Cardiac muscle cell (in vitro differentiated cells and primary cell): ENCODE measurements at places on chromosomes 1 and 21. TPM values are rescaled to one million over a fixed set of nuclear protein-coding genes. Genes with fewer than 3 reads are reported as not detected.

DNA sequence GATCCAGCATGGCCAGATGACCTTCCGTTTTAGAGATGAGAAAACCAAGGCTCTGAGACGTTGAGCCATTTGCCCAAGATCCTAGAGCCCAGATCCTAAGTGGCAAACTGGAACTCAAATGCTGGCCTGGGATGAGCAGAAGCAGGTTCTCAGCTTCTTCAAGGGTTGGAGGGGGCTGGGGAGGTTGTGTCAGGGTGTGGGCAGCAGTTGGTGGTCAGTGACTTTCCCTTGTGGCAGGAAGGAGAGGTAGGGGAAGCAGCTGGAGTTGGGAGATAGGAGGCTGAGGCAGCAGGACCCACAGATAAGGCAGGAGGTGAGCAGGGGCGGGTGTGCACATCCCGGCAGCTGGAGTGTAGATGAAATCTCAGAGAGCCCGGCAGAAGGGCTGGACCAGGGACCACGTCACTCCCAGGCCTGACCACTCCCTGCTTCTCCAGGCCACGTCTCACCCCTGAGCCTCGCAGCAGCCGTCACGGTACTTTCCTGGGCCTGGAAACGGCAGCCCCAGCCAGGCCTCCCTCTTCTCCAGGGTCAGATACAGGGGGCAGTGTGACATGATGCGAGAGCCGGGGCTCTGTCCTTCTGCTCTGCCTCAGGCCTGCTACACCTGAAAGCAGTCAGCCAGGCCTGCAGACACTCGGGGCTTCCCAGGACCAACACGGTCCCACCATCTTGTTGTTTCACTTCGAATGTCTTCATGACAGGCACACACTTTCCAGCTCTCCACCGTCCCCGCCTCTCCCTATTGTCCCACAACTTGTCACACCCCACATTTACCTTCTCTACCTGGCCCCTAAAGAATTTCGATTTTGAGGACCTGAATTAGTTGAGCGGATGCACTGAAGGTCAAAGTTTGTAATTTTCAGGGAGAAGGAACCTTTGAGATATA, 11.5 kb upstream of the LAPTM5 start:
- DNase-seq, result no peak

- peak; percentile 78 for DNase-seq
Measured at GRCh38 chr1:226912587-226913176, 27.4 kb upstream of the COQ8A start.

DNA sequence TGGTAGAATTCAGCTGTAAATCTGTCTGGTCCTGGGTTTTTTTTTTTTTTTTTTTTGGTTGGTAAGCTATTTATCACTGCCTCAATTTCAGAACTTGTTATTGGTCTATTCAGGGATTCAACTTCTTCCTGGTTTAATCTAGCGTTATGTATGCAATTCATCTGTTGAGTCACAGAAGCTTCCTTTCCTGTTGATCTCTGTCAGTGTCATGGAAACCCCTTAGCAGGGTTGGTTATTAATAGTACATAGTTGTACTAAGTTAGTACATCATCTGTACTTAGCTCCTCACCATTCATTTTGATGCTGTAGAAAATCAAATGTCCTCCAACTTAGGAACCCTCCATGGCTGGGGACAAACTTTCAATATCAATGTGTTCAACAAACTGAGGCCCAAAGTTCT, 51.0 kb upstream of the BARHL2 start:
- DNase-seq, result no peak

- no peak for DNase-seq
Measured at GRCh38 chr1:229169399-229169798, 101.5 kb upstream of the RAB4A start.

DNA sequence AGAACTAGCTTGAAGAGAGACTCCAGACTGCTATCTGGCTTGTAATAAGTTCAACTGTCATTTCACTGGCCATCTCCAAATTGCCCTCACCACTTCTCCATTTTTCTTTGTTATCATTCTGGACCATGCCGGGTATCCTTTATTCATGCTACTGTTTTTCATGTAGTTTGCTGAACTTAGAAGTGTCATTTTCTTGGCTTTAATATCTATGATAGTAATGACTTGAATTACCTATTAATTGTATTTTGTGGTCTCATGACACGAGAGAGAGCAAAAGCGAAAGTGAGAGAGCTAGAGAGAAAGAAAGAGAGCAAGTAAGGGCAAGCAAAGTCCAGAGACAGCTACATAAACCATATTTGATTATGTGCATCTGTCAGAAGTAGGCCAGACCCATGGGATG, 184.9 kb upstream of the ATP1B1 start:
- no peak for DNase-seq

DNA sequence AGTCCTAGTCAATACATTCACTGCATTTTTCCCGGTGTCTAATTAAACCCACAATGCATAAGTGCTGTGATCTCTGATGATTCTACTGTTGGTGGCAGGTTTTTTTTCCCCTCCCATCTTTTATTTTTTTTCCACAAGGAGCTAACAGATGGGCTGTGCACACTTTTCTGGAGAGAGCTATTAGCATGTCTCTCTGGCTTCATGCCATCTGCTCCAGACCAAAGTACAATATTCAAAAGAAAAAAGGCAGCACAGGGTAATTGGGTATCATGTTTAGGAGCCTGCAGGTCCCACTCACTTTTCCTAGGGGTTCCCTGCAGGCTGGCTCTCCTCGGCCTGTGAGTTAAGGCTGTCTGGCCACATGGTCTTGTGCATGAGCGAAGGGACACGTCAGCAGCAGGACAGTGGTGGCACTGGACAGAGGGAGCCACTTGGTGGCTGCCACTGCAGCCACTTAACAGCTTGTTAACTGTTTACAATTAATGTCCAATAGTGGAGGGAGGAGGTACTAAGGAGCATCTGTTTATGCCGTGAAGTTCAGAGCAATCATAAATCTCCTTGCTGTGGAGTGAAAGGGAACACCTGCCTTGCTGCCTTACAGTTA, 53.5 kb upstream of the C8B start:
- no peak for DNase-seq

DNA sequence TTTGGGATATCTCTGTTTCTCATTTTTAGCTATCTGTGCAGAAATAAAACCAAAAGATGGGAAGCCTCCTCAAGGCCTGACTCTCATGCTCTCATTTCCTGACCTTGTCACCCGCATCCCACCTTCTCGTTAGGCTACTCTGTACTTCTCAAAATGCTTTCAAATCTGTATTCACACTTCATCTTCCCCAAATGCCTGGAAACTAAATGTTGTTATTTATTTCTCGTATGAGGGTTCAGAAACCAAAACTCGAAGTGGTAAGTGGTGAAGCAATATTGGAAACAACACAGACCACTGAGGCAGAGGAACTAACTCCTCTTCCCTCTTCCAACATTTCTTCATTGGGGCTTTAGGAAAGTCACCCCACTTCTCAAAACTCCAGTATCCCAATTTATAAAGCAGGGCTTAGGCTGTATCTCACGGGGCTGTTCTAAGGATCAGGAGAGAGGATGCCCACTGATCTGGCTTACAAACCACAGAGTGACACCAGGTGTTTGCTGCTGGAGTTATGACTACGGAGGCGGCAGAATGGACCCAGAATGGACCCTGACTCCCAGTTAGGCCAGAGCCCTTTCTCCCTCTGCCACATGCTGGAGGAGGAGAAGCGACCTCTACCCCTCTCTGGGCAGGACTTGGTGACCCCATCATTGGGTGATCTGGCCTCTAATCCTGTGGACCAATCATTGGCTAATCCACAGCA, 3.5 kb downstream of the SLAMF7 start:
- no peak for DNase-seq

DNA sequence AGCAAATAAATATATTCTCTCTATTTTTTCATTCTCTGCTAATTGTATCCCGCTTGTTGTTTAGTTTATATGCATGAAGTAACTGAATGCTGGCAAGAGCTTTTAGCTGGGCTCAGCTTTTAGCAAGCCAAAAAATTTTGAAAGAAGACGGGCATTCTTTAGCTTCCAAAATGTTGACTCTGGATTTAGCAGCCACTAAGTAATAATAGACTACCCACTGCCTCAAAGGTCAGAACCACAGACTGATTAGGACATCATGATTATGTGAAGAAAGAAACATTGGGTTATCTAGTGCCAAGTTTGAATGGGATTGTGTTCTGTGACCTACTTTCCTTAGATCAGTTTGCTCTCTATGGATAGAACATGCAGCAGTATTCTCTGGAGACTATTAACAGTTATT, 80.3 kb upstream of the DPH5 start:
- peak; percentile 45 for DNase-seq

DNA sequence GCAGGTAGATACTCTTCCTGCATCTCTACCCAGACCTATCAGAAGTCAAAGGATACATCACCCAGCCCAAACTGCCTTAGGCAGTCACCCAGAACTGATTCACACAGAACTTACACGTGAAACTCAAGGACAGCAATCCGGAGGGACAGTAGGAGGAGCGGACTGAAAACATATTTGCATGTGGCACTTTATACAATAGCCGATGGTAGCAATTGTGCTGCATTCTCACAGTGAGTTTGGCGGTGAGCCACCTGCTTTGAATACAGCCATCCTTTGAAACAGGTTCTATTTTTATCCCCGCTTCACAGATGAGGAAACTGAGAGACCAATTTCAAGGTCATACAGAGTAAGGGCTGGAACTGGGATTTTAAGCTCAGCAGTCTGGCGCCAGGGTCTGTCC, 69.5 kb downstream of the EDEM3 start:
- no peak for DNase-seq

- no peak for DNase-seq
Measured at GRCh38 chr1:7398982-7399381, 372.1 kb upstream of the VAMP3 start.

DNA sequence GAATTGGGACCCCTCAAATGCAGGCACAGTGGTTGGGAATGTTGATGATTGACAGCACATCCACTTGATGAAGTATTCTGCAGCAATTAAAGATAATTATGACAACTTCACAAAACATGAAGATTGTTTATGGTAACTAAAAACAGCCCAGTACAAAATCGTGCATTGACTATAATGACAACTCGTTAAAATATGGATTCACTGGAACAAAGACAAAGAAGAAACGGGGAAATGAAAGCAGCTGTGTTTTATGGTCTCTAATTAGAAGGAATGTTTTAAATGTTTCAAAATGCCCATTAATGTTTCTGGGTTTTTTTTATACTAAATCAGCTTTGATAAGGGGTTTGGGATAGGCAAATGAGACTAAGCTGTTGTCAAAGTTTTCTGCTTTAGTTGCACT, 36.1 kb downstream of the NIPAL3 start:
- DNase-seq, result no peak

DNA sequence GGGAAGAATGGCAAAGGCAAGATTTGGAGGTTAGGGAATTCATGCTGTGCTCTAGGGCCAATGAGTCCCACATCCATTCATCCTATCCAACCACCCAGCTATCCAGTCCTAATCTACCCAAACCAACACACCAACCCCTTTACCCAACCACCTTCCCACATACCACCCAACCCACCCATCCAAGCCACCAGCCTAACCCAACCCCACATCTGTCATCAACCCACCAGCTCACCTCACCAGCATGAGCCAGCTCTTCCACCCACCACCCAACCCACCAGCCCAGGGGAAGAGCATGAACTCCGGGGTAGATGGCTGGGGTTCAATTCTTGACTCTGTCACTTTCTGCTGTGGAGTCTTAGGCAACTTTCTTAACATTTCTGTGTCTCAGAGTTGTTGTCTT, 35.9 kb upstream of the DISP3 start:
- no peak for DNase-seq

GRCh38 chr1:205260948-205261732, 33.4 kb downstream of the TMCC2 start:
- peak; percentile 72 for DNase-seq

- peak; percentile 46 for DNase-seq
Measured at GRCh38 chr1:111604931-111605330, 14.7 kb upstream of the RAP1A start.

DNA sequence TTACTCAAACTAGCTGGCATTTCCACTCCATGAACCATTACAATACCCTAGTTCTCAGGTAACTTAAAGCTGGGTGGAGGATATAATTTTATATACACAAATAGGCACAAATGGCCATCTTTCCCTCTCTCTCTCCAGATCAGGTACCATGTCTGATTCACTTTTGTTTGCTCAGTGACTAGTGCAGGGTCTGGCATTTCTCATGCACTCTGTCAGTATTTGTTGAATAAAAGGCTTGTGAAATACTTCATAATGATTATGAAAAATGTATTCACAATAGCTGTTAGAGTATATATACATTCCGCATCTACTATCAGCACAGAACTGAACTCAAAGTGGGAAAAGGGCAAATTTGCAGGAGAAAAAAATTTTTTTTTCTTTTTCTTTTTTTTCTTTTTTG, 510.2 kb upstream of the USP24 start:
- DNase-seq, result no peak

DNA sequence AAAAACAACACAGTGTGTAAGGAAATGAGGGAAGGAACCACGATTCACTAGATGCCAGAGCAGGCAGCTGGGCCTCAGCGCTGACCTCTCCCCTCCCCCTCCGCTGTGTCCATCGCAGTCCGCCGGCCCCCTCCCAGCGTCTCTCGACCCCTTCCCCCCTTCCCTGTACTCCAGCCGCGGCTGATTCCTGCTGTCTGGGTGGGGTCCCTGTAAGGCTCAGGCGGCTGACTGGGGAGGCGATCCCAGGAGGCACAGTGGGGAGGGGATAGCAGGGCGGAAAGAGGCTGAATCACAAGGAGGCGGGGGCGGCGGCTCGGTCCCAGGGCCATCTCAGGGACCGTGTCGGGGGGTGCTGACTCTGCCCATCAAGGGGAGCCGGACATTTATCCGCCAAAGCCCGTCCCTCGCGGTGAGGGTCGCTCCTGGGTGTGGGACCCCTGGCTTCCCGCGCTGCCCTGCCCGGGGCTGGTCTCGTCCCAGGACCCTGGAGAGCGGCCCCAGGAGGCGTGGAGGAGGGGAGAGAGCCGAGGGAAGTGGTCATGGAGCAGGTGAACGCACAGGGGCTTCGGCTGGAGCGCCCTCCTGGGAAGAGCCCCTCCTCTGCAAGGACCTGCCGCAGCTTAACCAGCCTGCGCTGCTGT, 241.9 kb downstream of the PTPRU start:
- no peak for DNase-seq

GRCh38 chr1:181508486-181509165, 25.3 kb downstream of the CACNA1E start:
- DNase-seq, result no peak

The ATP5PB gene
- total RNA-seq, result 247 and 438 TPM in 2 replicates

The CD101 gene
- 0.56 and 0.92 TPM in 2 replicates for total RNA-seq

The SYT2 gene
- total RNA-seq, result 0.03 TPM in 1 of 2 replicates, not detected in the other

The ATG4C gene
- total RNA-seq, result 7.8 and 9.0 TPM in 2 replicates

The SLFNL1 gene
- 1.5 and 3.0 TPM in 2 replicates for total RNA-seq

The RHD gene
- 0.74 TPM in 1 of 2 replicates, not detected in the other for total RNA-seq

The ARHGEF11 gene
- total RNA-seq, result 38.4 and 40.1 TPM in 2 replicates

The S100A7 gene
- not detected in 2 replicates for total RNA-seq
